H1 (cell line): ENCODE measurements at places on chromosomes 2 and 18.

- no peak for DNase-seq
Measured at GRCh38 chr2:175805442-175806124, 196.5 kb downstream of the LNPK start.

DNA sequence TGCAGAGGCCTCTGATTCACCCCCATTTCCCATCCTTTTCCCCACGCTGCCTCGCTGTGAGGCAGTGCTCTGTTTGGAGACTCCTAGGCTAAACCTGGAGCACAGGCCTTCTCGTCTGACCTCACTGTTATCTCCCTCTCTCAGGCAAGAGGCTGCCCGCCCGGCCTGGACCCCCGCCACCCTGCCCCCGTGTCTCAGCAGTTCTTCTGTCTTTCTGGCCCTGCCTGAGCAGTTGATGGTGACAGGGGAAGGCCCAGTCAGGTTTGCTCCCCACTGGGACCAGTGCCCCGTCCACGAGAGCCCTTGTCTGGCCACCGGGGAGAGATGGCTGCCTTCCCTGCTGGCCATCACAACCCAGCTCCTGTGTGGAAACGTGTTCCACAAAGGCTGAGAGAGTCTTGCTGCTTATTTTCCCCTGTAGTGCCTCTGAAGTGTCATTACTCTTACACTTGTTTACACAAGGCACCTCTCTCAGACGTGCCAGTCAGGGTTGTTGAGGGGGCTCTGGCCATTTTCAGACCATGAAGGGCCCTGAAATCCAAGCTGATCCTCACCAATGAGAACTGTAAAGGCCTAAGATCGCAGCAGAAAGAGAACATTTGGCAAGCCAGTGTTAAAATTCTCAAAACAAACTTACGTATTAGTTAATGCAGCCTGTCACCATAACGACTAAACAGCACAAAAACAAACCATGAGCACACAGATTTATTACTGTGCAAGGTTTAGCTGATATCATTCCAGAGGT lies 210.9 kb downstream of the NDUFA10 start:
- no peak for DNase-seq

- no peak for DNase-seq
Measured at GRCh38 chr2:12469141-12469561, 247.6 kb upstream of the TRIB2 start.

DNA sequence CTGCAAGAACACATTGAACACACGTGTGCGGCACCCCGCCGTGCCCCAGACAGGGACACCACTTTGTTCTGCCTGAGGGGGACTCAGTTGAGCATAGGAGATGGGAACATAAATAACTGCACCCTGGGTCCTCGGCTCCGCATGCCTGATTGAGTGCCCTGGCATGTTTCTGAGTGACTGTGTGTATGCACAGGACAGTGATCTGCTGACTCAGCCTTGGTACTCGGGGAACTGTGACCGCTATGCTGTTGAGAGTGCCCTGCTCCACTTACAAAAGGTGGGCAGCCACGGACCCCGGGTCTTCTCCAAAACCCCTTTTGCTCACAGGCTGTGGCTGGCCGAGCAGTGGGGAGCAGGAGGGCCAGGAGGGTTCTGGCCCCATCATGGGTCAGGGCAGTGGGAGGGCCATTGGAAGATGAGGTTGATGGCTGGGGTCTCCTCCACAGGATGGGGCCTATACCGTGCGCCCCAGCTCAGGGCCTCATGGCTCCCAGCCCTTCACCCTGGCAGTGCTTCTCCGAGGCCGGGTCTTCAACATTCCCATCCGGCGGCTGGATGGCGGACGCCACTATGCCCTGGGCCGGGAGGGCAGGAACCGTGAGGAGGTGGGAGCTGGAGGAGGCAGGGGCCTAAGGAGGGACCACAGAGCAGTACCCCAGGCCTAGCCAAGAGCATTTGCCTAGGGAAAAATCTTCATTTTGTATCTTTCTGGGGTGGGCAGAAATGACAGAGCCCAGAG lies 16.9 kb downstream of the SH2D6 start:
- DNase-seq = no peak

- DNase-seq = no peak
Measured at GRCh38 chr2:158967731-158968395, 577 bp upstream of the TANC1 start.

- DNase-seq = no peak
Measured at GRCh38 chr2:202158796-202159195, 79.6 kb downstream of the SUMO1 start.

DNA sequence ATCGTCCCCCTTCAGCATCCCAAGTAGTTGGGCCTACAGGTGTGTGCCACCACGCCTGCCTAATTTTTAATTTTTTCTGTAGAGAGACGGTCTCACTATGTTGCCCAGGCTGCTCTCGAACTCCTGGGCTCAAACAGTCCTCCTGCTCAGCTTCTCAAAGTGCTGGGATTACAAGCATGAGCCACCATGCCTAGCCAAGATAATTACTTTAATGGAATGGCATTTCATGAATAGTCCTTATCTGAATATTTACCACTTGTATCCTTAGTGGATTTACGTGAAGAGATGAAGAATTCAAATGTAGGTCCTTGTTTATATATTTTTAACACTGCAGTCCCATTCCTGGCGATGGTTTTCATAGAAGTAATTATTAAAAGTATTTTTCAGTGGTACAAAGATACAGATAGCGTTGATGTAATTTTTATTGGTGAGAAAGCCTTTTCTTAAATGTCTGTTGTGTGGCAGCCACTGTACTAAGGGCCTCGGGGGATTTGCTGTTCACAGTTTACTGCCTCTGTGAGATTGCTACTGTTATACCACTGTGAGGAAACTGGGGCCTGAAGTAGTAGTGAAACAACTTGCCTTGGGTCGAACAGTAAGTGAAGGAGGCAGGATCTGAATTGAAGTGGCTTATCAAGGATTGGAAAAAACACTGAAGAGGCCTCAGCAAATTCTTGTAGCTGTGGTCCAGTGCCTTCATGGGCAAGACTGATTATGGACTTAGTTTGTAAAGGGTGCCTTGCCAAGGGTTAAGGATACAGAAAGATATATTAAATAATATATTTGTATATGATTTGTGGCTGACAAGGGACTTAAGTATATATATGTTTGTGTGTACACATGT lies 151.2 kb downstream of the PRPF40A start:
- no peak for DNase-seq

- no peak for DNase-seq
Measured at GRCh38 chr2:234199996-234200395, 149.5 kb downstream of the SPP2 start.

GRCh38 chr18:46319783-46320182 lies 215.6 kb downstream of the HAUS1 start:
- no peak for DNase-seq
